Activated T-helper 9 cell treated with anti-CD3 and anti-CD28 coated beads, Interleukin-2, amount 50 U/mL, for 16 hours (primary cell): ENCODE measurements at places on chromosomes 6 and 20.

DNA sequence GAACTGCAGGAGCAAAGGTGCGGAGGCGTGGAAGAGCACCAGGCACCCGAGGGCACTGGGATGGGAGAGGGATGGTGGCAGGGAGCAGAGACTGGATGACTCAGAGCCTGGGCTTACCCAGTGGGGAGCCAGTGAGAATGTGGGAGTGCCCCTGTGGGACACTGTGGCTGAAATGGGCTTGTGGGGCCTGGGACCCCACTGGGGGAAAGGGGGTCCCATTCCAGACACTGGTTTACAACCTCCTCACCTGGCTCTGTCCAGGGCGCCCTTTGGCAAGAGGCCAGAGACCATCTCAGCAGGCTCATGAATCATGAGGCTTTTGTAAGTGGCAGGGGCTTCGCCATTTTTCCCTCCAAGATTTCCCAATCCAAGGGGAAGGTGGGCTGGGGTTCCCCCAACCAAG lies 124.0 kb upstream of the MAFB start:
- DNase-seq: no peak

DNA sequence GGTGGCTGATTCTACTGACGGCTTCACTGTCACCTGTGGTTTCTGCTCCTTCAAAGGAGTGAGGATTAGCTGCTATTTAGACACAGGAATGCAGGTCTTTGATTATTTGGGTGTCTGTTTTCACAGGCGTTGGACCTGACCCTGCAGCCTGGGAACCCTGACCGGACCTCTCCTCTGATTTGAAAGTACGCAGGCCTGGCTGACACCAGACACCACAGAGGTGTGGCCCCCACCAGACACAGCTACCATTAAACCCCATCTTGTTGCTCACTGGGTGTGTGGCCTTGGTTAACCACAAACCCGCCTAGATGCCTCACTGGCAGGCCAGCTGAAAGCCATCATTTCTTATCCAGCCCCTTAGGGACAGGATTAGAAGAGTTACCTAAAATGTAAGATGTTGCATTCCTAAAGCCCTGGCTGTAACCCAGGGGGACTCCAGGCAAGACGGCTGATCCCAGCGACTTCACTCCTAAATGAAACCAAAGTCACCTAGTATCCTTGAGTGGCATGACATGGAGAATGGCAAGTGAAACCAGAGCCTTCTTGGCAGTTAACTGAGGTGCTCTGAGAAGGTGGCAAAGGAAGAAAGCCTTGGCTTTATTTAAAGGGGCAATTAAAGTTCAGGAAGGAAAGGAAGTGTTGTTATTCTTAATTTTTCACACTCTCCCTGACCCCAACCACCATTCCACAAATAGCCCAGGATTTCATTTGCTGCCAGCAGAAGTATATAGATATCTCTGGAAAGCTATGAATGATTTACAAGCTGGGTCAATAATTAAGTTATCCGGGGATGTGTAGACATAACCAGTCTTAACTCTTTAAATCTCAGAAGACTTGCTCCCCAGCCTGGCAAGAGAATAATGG lies 169.9 kb downstream of the QRSL1 start:
- no peak for DNase-seq

DNA sequence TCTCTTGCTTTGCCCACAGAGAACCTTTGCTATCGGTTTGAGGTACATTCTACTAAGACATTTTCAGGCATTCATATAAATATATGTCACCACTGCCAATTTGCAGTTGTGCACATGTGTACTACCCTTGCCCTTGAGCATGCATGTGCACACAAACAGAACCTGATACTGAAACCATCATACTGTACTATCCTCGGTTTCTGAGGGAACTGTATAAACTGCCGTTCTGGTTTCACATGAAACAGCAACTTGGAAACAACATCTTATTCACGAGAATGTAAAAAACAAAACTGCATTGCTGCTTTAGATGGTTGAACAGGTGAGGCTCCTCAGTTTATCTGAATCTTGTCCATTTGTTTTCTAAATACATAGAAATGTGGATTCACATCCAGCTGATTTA lies 151.2 kb upstream of the TMEM170B start:
- no peak for DNase-seq

GRCh38 chr6:90044833-90045381 lies 150.6 kb downstream of the GJA10 start:
- no peak for DNase-seq

- DNase-seq: no peak
Observed at GRCh38 chr6:68013780-68014515, 621.1 kb upstream of the ADGRB3 start.

GRCh38 chr6:13013681-13014503 lies 297.3 kb downstream of the PHACTR1 start:
- DNase-seq: no peak

DNA sequence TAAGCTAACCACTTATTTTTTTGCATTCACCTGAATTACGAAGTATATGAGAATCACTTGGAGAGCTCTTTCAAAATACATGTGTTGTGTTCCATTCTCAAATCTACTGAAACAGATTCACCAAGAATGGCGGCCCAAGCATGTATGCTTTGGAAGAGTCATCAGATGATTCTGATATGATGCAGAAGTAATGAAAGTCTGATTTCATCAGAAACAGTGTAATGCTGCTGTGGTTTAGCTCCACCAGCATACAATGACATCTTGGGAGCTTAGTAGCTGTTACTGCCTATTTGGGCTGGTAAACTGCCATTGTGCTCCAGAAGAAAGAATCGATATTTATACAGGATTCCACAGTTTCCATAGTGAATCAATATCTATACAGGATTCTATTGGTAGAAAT lies 52.9 kb downstream of the UBR2 start:
- DNase-seq: no peak

- no peak for DNase-seq
Observed at GRCh38 chr6:144613859-144614258, 328.7 kb downstream of the UTRN start.

DNA sequence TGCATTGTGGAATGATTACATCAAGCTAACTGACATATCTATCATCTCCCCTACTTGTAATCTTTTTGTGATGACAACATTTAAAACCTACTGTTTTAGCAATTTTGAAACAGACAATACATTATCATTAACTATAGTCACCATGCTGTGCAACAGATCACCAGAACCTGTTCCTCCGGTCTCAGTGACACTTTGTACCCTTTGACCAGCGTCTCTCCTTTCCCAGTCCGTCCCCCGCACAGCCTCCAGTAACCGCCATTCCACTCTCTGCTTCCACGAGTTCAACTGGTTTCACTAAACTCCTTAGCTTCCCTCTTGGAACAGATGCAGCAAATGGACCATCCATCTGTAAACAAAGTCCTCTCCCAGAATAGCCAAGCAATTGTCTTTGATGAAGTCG lies 21.8 kb downstream of the LRP11 start:
- DNase-seq: no peak

DNA sequence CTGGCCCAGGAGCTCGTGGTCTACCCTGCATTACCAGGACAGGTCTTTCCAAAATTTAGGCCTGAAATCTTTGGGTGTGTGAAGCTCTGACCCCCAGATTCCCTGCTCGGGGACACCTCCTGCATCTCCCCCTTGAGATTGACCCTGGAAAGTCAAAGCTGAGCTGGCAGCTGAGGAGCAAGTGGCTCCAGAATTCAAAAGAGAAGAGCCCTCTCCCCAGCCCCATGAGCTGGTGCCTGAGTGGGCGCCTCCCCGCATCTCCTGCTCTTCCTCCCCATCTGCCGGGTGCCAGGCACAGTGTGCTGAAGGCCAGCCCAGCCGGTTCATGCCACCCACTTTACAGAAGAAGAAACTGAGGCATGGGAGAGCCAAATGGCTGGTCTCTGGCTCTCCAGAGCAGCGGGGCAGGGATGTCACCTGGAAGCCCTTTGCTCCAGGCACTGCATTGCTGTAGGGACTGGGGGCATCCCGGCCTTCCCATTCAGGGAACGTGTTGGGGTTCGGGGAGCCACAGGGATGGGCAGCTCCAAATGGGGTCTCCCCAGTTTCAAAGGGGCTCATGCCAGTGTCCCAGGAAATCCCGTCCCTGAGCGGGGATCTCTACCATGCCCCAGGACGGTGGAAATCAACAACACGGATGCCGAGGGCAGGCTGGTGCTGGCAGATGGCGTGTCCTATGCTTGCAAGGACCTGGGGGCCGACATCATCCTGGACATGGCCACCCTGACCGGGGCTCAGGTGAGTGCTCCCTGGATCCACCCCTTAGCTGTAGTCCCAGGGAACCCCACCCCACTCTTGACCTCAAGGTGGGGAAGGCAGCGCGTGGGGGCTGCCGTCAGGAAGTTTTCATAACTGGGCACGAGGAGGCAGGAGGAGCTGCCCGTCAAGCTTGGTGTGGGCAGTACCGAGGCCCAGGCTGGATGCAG lies 20.5 kb downstream of the NPEPL1 start:
- DNase-seq: no peak

GRCh38 chr20:21099751-21100577 lies 6.2 kb downstream of the LINC00237 start:
- DNase-seq: no peak
